ENCODE measurements at places on chromosomes 4 and X. TPM values are rescaled to one million over a fixed set of nuclear protein-coding genes. Genes with fewer than 3 reads are reported as not detected.

GRCh38 chr4:170940043-170940724 is 850.4 kb upstream of the AADAT start:
- DNase-seq = no peak
- H3K36me3 ChIP-seq = no peaks in the 10 kb centered on the region
- H3K27ac ChIP-seq = no peak overlapping the region
- H3K27me3 ChIP-seq = no peaks in the 10 kb centered on the region
- no peaks in the 10 kb centered on the region for H3K4me1 ChIP-seq
- no peak overlapping the region for H3K4me3 ChIP-seq

- no peaks in the 10 kb centered on the region for H3K27me3 ChIP-seq
- no peaks in the 10 kb centered on the region for H3K36me3 ChIP-seq
- H3K27ac ChIP-seq = no peak overlapping the region
Observed at GRCh38 chrX:66203114-66203513, 39.1 kb downstream of the HEPH start.

- H3K4me1 ChIP-seq = no peaks in the 10 kb centered on the region
- H3K4me3 ChIP-seq = no peak overlapping the region
- no peaks in the 10 kb centered on the region for H3K27me3 ChIP-seq
Observed at GRCh38 chr4:85165808-85166207, 199.3 kb upstream of the WDFY3 start.

DNA sequence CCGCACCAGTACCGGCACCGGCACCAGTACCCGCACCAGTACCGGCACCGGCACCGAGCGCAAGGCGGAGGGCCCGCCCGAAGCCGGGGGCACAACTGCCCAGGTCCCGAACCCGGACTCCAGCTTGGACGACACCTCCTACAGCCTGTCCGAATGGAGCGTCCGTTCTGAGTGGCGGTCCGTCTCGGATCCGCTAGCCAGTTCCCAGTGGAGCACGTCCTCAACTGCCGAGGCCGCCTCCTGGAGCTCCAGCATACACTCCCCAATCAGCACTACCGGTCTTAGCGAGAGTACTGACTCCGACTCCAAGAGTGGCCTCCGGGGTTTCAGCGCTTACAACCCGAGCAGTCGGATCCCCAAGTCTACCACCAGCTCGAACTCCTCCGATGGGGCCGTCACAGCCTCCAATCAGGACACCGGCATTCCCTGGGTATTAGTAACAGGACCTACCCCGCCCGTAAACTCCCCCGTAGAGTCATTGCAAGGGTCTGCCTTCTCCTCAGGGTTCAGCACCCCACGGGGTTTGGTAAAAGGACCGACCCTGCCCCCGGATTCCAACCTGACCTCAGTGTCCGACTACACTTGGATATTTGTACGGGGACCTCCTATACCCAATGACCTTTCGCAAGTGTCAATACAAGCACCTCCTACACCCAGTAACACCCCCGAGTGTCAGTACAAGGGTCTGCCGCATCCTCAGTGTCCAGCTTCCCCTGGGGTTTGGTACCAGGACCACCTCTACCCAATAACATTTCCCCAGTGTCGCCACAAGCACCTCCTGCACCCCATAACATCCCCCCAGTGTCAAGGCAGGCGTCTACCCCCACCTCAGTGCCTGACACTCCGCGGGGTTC is 721 bp upstream of the MAOA start:
- no peak overlapping the region for H3K4me3 ChIP-seq
- H3K27ac ChIP-seq = no peak overlapping the region
- H3K27me3 ChIP-seq = no peaks in the 10 kb centered on the region
- H3K4me1 ChIP-seq = no peaks in the 10 kb centered on the region
- no peaks in the 10 kb centered on the region for H3K36me3 ChIP-seq

GRCh38 chr4:93030670-93031069 is 726.9 kb downstream of the GRID2 start:
- H3K36me3 ChIP-seq = no peaks in the 10 kb centered on the region
- no peaks in the 10 kb centered on the region for H3K4me1 ChIP-seq
- no peaks in the 10 kb centered on the region for H3K27me3 ChIP-seq
- H3K4me3 ChIP-seq = no peak overlapping the region
- DNase-seq = no peak

- no peaks in the 10 kb centered on the region for H3K4me1 ChIP-seq
- DNase-seq = no peak
- no peak overlapping the region for H3K27ac ChIP-seq
- H3K27me3 ChIP-seq = no peaks in the 10 kb centered on the region
- no peaks in the 10 kb centered on the region for H3K36me3 ChIP-seq
Observed at GRCh38 chrX:49951524-49952193, 29.3 kb downstream of the CLCN5 start.

- no peaks in the 10 kb centered on the region for H3K27me3 ChIP-seq
- no peaks in the 10 kb centered on the region for H3K4me1 ChIP-seq
- no peaks in the 10 kb centered on the region for H3K36me3 ChIP-seq
Observed at GRCh38 chr4:125115941-125116340, 198.8 kb upstream of the FAT4 start.

DNA sequence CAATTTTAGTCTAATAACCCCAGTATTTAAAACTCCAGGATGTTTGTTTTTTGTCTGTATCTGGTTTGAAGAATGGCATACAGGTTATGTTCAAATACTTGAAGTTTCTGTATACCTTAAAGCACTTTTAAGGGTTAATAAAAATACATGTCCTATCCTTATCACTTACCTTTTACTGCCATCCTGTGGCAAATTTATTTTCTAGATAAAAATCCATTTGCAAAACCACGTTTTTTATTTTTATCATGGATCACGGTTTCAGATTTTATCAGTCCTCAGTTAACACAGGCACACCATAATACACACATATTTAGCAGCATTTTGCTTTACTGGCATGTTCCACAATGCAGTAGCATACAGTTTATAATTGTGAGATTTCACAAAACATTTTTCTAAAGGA is 113.3 kb upstream of the H2AZ1 start:
- no peaks in the 10 kb centered on the region for H3K27me3 ChIP-seq
- H3K27ac ChIP-seq = no peak overlapping the region
- no peak overlapping the region for H3K4me3 ChIP-seq
- H3K36me3 ChIP-seq = no peaks in the 10 kb centered on the region

Gene SSX2B
- polyA plus RNA-seq = not detected

DNA sequence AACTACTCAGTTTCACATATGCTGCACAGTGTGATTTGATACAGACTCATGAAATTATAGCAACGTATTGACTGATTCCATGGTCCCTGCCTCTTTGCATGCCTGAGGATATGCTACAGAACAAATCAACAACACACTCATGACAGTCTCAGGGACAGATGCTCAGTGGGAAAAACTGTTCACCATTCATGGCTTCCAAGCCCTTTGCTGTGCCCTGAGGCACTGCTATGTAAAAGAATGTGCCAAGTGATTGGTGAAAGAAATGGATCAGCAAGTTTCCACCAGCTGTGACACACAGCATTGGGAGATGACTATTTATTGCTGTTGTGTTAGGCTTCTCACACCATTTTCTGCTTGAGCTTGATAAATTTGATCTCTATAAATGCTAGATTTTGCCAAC is 825.6 kb upstream of the INTU start:
- H3K36me3 ChIP-seq = no peaks in the 10 kb centered on the region
- H3K27me3 ChIP-seq = no peaks in the 10 kb centered on the region
- no peaks in the 10 kb centered on the region for H3K4me1 ChIP-seq

- no peak overlapping the region for H3K4me3 ChIP-seq
- H3K36me3 ChIP-seq = no peaks in the 10 kb centered on the region
- H3K4me1 ChIP-seq = no peaks in the 10 kb centered on the region
- peaks cover 2% of the 10 kb centered on the region for H3K27me3 ChIP-seq
- no peak overlapping the region for H3K27ac ChIP-seq
Observed at GRCh38 chrX:104282166-104282725, 27.5 kb upstream of the ESX1 start.

Gene STPG2
- polyA plus RNA-seq = not detected

Gene HS3ST1
- 0.86 TPM for polyA plus RNA-seq

DNA sequence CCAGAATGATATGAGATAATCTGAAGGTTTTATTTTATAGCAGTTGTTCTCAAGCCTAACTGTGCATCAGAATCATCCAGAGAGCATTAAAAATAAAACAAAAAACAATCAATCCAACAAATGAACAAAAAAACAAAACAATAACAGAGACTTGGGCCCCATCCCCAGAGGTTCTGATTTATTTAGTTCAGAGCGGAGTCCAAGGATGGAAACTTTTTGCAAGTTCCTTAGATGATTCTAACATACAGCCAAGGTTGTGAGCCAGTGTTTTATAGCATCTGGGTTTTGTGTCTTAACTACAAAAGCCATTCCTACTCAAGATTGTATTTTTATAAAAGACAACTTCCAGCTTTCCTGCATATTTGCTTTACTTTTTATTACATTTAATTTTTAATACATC is 59.4 kb upstream of the GRPR start:
- no peak for DNase-seq
- no peaks in the 10 kb centered on the region for H3K36me3 ChIP-seq
- no peaks in the 10 kb centered on the region for H3K27me3 ChIP-seq
- H3K4me3 ChIP-seq = no peak overlapping the region

Gene SEC24D
- polyA plus RNA-seq = 54.5 TPM

DNA sequence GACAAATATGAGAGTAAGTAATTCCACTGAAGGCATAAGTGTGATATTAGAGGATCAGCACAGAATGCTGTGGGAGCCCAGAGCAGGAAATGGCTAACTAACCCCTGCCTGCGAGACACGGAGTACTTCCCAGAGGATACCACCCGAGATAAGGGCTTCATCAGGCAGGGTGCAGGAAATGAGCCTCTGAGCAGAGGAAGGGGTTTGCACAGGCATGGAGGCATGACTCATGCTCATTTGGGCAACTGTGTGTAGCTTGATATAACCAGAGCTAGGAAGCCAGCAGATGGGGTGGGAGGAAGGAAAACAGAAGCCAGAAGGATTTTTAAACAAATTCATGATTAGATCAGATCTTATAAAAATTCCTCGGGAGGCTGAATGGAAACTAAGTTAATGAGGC is 70.0 kb upstream of the TSPAN5 start:
- no peaks in the 10 kb centered on the region for H3K4me1 ChIP-seq
- no peaks in the 10 kb centered on the region for H3K36me3 ChIP-seq
- no peak overlapping the region for H3K27ac ChIP-seq
- no peak for DNase-seq
- H3K27me3 ChIP-seq = no peaks in the 10 kb centered on the region

DNA sequence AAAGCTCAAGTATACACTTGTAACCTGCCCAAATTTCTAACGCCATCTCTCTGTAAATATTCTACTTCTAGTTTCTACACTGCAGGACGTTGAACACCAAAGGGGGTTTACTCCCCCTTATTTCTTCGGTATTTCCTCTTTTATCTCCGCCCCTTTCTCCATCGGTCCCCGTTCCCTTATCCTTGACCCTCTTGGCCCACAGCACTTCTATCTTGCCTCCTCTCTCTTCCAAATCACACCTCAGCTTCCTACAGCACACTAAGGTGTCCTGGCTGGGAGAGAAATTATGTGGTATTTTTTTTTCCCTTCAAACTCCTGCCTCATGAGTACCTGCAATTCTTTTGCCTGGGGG is 715 bp downstream of the ZMAT1 start:
- H3K36me3 ChIP-seq = no peaks in the 10 kb centered on the region
- H3K27me3 ChIP-seq = no peaks in the 10 kb centered on the region
- H3K4me1 ChIP-seq = no peaks in the 10 kb centered on the region
- no peak overlapping the region for H3K27ac ChIP-seq
- no peak for DNase-seq

Gene SRPX2
- polyA plus RNA-seq = not detected

Gene FAM184B
- polyA plus RNA-seq = not detected

Gene MTTP
- polyA plus RNA-seq = 0.20 TPM

DNA sequence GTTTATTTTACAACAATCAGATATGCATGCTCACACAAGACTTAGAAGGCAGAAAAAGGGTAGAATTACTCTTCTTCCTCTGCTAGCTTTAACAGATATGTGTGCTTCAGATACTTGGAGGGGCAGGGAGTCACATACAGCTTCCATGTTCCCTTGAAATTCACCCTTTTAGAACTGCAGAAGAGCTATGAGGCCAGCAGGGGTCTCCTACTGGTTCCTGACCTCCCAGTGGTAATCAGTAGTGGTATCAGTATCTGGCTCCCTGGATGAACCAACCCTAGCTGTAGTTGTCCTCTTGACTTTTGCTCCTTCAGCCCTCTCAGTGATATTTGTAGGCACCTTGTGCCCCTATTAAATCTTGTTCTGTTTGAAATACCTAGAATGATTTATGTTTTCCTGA is 81.5 kb downstream of the RCHY1 start:
- H3K27ac ChIP-seq = no peak overlapping the region
- H3K4me3 ChIP-seq = no peak overlapping the region
- DNase-seq = no peak
- no peaks in the 10 kb centered on the region for H3K4me1 ChIP-seq

- no peaks in the 10 kb centered on the region for H3K27me3 ChIP-seq
- no peak overlapping the region for H3K4me3 ChIP-seq
- H3K27ac ChIP-seq = no peak overlapping the region
- no peaks in the 10 kb centered on the region for H3K4me1 ChIP-seq
- no peaks in the 10 kb centered on the region for H3K36me3 ChIP-seq
- DNase-seq = no peak
Observed at GRCh38 chr4:127001933-127002332, 630.8 kb upstream of the INTU start.

DNA sequence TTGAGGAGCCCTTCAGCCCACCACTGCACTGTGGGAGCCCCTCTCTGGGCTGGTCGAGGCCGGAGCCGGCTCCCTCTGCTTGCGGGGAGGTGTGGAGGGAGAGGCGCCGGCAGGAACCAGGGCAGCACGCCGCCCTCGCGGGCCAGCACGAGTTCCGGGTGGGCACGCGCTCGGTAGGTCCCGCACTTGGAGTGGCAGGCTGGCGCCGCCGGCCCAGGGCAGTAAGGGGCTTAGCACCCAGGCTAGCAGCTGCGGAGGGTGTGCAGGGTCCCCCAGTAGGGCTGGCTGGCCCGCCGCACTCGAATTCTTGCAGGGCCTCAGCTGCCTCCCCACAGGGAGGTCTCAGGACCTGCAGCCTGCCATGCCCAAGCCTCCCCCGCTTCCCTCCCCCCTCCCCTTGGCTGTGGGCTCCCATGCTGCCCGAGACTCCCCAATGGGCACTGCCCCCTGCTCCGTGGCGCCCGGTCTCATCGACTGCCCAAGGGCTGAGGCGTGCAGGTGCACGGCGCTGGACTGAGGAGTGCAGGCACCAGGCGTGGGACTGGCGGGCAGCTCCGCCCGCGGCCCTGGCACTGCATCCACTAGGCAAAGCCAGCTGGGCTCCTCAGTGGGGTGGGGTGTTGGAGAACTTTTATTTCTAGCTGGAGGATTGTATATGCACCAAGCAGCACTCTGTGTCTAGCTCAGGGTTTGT is 127.5 kb downstream of the DCK start:
- no peaks in the 10 kb centered on the region for H3K4me1 ChIP-seq
- no peaks in the 10 kb centered on the region for H3K36me3 ChIP-seq
- no peaks in the 10 kb centered on the region for H3K27me3 ChIP-seq
- H3K27ac ChIP-seq = no peak overlapping the region
- DNase-seq = no peak

Data from GM12878 (cell line).